ENCODE measurements at places on chromosomes 13 and 19.
A peak's percentile ranks its signal among the peaks of the same experiment; 100 is the strongest.

DNA sequence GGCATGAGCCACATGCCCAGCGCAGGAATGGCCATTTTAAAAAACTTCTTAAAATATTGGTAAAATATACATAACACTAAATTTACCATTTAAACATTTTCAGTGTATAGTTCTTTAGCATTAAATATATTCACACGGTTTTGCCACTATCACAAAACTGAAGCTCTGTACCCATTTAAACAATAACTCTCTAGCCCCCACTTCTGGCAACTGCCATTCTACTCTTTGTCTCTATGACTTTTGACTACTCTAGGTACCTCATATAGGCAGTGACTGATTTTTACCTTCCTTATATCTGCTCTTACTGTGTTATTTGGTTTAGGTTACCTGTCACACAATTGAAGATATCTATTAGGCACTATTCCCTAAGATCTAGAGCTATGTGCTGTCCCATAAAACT lies 2.3 kb upstream of the KBTBD7 start:
- no peak for DNase-seq

DNA sequence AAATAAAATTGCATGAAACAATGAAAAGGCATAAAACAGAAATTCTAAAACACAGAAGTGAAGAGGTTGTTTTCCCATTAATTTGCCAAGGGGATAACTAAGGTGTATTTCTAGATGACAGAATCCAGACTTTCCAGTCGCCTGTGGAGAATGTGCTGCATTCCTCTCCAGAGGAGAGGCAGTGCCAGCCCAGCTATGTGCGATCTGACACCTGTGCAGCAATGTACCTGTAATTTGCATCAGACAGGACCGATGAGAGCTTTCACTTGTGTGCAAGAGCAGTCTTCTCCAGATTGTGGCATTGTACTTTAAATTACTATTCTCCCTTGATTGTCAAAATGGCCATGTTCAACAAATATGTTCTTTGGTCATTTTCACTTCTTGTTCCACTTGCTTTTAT lies 1037.9 kb downstream of the EFNB2 start:
- DNase-seq: no peak

- DNase-seq: peak; percentile 100
Measured at GRCh38 chr19:46303691-46304397, 7.0 kb downstream of the HIF3A start.

DNA sequence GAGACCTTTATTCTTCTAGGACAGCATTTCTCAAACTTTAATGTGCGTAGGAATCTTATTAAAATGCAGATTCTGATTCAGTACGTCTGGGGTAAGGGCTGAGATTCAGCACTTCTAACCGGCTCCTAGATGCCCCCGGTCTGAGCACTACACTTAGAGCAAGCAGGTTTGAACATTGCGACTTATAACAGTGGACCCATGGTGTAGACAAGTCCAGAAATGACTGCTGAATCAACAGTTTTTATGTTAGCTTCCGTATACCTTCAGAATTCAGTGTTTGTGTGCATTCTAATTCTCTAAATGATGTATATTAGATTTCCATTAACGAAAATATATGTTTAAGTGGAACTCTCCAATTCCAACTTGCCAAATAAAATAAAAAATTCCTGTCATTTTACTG lies 17.5 kb upstream of the CPB2 start:
- DNase-seq: no peak

- peak; percentile 96 for DNase-seq
Measured at GRCh38 chr19:40420766-40421765, 4.7 kb downstream of the SERTAD1 start.

DNA sequence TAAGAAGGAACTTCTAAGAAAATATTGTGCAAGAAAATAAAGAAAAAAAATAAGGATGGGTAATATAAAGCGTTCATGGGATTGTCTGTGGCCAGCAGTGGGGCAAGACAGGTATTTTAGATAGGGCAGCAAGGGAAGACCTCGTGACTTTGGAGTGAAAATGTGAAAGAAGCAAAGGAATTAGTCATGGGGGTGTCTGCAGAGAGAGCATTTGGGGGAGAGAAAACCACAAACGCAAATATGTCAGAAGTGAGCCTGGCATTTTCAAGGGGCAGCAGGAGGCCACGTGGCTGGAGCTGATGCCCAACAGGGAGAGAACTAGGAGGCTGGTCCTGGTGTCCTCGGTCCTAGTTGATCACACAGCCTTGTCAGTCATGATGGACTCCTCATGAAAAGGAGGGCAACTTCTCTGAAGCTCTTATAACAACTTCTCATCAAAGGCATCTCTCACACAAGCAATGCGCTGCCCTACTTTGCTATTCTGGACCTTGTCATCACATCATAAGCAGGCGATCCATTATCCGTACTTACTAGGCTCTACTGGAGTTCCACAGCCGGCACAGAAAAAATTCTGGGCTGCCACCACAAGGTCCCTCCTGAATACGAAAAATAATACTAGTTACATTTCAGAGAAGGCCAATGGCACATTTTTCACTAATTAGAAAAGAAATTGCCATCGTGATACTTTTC lies 31.0 kb downstream of the RUBCNL start:
- peak; percentile 8 for DNase-seq

DNA sequence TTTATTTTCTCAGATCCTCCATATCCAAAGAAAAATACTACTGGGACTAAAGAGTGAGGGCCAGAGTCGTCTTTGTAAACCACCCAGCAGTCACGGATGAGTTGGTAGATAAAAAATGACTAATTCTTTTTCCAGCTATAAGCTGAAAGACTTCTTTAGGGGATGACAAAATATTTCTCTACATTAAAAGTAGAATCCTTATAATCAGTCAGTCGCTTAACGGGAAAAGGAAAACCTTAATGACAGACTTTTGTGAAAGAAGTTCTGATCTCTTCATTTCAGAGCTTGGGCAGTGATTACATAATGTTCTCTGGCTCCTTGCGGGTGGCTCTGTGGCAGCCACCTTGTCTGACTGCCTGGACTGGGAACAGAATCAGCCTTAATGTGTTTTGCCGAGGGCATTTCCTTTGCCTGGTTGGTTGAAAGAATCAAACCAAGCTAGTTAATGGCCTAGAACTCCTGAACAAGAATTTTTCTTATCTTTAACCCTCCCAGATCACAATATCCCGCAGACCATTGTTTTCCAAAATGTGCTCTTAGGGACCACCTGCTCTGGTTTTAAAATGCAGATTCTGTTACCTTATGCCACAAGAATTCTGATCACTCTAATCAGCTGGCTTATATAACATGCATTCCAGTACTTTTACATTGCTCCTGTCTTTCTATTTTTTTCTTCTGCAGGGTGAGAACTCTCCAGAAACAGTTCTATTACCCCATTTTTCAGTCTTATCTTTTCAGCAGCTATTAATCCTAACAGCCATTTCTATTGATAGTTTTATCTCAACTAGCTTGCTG lies 2.5 kb downstream of the ITM2B start:
- DNase-seq: peak; percentile 68

- peak; percentile 25 for DNase-seq
Measured at GRCh38 chr13:113562844-113563243, 21.7 kb upstream of the TFDP1 start.

DNA sequence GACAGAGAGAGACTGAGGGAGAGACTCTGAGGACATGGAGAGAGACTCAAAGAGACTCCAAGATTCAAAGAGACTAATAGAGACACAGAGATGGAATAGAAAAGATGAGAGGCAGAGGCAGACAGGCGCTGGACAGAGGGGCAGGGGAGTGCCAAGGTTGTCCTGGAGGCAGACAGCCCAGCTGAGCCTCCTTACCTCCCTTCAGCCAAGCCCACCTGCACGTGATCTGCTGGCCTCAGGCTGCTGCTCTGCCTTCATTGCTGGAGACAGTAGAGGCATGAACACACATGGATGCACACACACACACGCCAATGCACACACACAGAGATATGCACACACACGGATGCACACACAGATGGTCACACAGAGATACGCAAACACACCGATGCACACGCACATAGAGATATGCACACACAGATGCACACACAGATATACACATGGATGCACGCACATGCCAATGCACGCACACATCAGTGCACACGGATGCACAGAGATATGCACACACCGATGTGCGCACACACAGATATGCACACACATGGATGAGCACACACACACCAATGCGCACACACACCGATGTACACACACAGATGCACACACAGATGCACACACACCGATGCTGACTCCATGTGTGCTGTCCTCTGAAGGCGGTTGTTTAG lies 3.3 kb upstream of the F10 start:
- DNase-seq: no peak

- DNase-seq: no peak
Measured at GRCh38 chr13:25867038-25867437, 184.8 kb downstream of the SHISA2 start.

DNA sequence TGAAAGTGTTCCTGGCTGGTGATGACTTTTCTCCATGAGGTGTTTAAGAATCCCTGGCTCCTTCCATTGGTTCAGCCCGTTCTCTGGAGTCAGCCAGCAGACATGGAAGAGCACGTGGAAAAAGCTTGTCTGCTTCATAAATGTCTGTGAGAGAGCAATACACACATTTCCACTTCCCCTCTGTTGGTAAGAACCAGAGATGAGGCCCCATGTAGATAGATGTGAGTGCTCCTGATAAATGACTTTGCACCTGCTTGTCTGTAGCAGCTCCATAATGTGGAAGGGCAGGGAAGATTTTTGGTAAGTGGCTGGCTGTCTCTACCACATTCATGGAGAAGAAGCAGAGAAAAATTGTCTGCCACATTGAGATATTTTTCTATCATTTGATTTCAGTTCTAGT lies 325.8 kb downstream of the LMO7 start:
- DNase-seq: no peak

DNA sequence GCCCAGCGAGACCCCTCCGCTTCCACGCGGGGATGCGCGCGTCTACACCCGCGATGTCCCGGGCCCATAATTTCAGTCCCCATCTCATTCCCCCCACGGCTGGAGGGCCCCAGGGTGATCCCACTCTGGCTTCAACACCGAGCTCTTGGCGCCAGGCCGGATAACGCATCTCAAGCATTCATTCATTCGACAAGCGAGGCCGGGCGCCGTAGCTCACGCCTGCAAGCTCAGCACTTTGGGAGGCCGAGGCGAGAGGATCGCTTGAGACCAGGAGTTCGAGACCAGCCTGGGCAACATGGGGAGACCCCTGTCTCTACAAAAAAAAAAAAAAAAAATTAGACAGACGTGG lies 5.9 kb downstream of the ANGPTL6 start:
- DNase-seq: no peak

DNA sequence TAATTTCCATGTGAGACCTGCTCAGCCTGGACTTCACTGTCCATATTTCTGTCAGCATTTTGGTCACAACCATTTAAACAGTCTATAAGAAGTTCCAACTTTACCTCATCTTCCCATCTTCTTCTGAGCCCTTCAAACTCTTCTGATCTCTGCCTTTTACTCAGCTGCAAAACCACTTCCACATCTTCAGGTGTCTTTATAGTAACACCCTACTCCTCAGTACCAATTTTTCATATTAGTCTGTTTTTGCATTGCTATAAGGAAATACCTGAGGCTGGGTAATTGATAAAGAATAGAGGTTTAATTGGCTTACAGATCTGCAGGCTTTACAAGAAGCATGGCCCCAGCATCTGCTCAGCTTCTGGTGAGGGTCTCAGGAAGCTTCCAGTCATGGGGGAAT lies 1648.9 kb upstream of the SLC10A2 start:
- no peak for DNase-seq

GRCh38 chr19:19530423-19530804 lies 1.7 kb downstream of the YJEFN3 start:
- peak; percentile 79 for DNase-seq

DNA sequence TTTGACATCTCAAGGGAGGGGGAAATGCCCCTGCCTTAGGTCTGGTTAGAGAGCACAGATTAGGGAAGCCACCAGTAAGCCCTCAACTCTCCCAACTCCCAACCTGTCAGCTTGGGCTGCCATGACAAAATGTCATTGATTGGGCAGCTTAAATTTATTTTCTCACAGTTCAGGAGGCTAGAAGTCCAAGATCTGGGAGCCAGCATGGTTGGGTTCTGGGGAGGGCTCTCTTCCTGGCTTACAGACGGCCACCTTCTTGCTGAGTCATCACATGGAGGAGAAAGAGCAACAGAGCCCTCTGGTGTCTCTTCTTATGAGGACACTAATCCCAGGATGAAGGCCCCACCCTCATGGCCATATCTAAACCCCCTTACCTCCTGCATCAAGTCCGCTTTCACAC lies 24.2 kb downstream of the C19orf12 start:
- peak; percentile 79 for DNase-seq

- no peak for DNase-seq
Measured at GRCh38 chr19:38904581-38905539, 5.1 kb downstream of the NFKBIB start.

GRCh38 chr13:45508776-45509175 lies 44.0 kb downstream of the COG3 start:
- DNase-seq: no peak

GRCh38 chr13:45393941-45394570 lies 24.1 kb downstream of the SLC25A30 start:
- DNase-seq: peak; percentile 83

DNA sequence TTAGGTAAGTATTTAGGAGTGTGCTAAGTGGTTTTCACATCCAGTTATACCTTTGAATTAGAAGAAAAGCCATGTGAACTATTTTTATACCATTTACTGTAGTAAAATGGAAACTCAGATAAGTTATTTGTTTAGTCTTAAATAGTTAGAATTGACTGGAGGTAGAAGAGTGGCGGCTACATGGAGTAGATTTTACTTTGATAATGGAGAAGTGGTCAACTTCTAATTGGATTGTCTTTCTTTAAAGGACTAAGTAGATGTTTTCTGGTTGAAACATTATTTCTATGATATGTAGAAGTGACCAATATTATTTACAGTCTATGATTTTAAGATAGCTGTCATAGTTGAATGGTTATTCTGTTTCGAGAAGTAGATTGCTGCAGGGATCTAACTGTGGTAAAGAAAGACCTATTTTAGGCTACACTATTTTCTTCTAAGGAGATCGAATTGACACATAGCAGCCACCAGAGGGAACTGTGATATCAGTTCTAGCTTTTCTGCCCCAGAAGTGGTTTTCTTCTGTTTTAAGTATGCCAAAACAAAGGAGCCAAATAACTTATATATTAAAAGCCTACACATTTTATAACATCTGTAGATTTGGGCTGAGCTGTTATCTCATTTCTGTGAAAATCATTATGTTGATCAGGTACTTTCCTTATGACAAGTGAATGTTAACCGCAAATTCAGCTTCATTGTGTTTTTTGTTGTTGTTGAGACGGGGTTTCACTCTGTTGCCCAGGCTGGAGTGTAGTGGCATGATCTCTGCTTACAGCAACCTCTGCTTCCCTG lies 26.1 kb downstream of the ZMYM2 start:
- DNase-seq: no peak
